ENCODE measurements at places on chromosomes 4 and X.

DNA sequence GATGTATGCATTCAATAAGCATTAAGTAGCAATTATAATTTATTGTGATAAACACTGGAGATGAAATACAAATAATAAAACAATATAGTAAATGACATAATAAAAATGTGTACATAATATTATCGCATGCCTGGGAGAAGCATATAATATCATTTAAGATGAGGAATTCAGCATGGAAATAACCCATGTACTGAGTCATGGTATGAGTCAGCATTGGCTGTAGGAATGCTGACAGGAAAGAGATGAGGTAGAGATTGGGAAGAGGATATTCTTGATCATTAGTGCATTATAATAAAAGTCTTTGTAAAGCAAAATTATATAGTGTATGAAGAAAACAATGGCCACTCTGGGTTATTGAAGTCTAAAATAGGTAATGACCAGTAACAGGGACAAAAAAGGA, 82.8 kb downstream of the MAGEB10 start:
- DNase-seq = no peak

DNA sequence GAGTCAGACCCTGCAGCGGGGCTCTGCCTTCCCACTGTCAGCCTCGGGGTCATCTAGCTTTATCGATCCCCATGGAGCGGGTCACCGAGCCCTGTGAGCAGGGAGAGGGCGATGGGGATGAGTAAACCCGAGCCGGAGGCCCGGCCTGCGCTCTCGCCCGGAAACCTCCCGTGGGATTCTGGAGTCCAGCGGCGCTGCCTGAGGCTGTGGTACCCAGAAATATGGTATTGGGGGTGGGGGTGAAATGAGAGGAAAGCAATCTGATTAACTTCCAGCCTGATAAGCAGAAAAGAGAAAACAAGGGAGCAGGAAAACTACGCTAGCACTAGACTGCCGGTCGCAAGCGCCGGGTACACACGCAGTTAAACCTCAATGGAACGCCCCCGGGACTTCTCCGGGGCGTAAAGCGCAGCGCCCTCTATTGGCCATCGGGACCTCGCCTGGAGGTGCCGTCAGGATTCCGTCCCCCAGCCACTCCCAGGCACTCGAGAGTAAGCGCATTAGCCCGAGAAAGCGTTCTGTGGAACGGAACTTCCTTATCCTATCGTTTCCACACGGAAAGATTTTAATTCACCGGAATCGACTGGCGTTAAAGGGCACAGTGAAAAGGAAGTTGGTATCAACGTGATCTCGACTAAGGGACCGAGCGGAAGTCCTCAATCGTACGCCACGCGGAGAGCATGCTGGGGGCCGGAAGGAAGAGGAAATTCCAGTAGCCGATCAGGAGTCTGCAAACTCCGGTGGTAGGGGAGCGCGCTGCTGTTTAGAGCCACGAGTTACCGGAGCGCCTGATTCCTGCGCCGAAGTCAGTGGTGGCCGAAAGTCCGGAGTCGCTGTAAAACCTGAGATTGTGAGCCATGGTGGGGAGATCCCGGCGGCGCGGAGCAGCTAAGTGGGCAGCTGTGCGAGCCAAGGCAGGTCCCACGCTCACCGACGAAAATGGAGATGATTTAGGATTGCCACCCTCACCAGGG, at the start of gene UTP3:
Gene UTP3 (plus strand): TSS at position 712 of the 974 bp plus-strand sequence. CDS start 146 bp downstream, at position 858.
- DNase-seq = peak; percentile 90

GRCh38 chr4:42397635-42398170, 415 bp downstream of the SHISA3 start:
- no peak for DNase-seq

- no peak for DNase-seq
These were observed 170.7 kb downstream of the COL4A6 start for GRCh38 chrX:108267557-108267956.

- DNase-seq = no peak
These were observed 672.7 kb downstream of the CCSER1 start for GRCh38 chr4:90799895-90800294.

DNA sequence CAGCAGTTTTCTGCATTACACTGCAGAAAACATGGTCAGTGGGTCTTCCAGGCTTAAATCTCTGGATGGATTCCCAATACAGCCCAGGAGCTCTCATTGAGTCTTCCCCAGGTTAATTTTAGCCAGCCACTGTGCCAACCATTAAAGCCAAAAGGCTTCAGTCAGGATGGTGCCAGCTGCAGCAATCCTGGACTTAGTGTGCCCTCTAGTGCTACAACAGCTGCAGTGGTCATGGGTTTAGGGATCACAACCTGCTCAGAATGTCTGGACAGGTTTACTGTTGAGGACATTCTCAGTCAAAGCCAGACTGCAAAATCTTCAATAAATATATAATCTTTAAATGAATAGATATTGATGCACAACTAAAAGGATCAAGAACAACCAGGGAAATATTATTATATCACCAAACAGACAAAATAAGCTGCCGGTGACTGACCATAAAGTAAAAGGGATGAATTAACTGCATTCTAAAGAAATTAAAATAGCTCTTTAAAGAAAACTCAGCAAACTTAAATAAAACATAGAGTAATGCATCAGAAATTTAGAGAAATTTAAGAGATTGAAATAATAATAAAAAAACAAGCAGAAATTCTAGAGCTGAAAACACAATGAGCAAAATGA, 639.9 kb downstream of the SPOCK3 start:
- DNase-seq = no peak

DNA sequence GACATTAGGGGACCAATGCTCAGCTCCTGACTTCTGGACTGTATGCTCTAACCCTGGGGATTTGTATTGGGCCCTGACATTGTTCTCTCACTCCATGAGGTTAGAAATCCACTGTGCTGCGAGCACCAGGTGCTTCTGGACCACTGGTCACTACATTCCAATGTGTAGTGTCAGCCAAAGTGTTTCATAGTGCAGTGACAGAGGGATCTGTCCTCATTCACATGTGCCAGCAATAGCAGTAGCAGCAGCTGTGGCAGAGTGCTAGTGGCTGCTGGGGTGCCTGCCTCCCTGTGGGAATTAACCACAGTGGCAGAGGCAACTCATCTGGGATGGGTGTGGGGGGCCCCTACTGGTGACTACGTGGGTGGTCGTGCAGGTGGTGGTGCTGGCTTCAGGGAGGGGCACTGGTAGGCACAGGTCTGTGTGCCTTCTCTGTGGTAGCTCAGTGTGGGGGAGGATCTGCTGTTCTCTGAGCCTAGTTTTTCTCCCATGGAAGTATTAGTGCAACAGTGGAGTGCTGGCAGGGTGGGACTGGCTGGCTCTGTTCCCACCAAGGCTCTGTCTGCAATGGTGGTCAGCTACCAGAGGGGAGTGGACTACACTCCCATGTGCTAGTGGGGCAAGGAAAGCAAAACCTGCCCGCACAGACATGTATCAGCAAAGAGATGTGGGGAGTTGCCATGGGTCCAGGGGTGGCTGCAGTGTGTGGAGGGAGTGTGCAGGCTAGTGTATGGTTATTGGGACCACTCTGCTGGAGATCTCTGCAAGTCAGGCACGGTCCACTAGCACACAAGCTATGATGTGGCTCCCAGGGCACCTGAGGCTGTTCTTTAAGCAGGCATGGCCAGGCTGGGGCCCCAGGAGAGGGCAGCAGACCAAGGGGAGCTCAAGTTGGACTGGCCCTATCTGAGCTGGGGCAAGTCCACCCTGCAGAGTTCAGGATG, 78.5 kb downstream of the SCLT1 start:
- DNase-seq = no peak

- no peak for DNase-seq
These were observed 72.7 kb downstream of the FNIP2 start for GRCh38 chr4:158841540-158841939.

- no peak for DNase-seq
These were observed 482.8 kb upstream of the HTR2C start for GRCh38 chrX:114101081-114101480.

DNA sequence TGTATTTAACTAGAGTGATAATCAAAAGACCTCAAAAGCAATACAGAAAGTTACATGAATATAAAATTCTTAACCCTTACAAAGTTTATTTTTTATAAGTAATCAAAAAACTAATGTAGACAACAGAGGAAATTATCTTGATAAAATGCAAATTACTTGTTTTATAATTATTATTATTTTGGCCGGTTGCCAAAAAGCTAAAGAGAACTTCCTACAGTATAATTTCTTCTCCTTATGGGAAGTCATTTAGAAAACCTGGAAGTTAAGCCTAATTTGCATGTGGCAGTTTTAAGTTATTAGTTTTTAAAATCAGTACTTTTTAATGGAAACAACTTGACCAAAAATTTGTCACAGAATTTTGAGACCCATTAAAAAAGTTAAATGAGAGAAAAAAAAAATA, 621.3 kb upstream of the PCDH10 start:
- DNase-seq = no peak

- no peak for DNase-seq
These were observed 321.6 kb downstream of the PPP3CA start for GRCh38 chr4:101025755-101026154.

GRCh38 chr4:147605499-147605898, 11.7 kb upstream of the TMEM184C start:
- no peak for DNase-seq

DNA sequence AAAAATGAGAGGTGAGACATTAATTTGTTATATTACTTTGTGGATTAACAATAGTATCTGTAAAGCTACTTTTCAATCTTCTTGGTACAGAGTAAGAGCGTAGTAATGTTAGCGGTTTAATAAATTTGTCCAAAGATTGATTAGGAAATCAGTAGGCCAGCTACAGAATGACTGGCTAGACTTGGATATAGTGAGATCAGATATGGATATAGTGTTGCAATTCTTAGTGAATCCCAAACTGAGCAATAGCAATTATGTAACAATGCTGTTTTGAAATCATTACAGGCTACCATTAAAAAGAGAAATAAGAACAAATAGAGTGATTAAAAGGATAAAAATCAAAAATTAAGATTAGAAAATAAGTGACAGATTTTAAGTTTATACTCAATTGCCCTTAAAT, 847 bp upstream of the UGT2A2 start:
- DNase-seq = no peak

- no peak for DNase-seq
These were observed 2.1 kb upstream of the NSG1 start for GRCh38 chr4:4384837-4385236.

GRCh38 chr4:5467111-5467510, 241.2 kb downstream of the EVC2 start:
- no peak for DNase-seq

GRCh38 chr4:26130173-26130572, 190.6 kb upstream of the RBPJ start:
- DNase-seq = no peak

GRCh38 chr4:155667568-155668511, 1.2 kb downstream of the GUCY1A1 start:
- peak; percentile 1 for DNase-seq

DNA sequence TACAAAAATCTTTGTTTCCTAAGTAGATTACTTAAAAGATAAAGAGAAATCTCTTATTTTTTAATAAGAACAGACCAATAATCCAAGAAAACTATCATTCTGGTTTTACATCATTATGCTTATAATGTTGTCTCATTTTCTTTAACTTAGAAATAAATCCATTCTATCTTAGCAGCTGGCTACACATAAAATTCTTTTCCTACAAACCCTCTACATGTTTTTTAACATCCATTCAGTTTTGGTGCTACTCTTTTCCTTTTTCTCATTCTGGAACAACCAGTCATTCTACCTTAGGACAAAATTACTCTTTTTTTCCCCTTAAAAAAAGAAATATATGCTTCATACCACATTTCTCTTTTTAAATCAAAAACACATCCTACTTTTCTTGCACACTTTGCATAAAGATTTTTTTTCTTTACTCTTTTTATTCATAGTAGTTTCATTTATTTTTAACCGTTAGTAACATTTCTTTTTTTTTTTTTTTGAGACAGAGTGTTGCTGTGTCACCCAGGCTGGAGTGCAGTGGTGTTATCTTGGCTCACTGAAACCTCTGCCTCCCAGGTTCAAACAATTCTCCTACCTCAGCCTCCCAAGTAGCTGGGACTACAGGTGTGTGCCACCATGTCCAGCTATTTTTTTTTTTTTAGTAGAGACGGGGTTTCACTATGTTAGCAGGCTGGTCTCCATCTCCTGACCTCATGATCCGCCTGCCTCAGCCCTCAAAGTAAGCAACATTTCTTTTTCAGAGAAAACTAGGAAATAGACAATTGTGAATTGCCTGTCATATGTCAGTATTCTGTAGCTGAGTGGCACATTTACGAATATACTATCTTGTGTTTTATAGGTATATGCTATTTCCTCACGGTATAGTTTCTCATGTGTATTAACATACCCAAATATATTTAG, 562.8 kb downstream of the ADGRL3 start:
- DNase-seq = no peak

DNA sequence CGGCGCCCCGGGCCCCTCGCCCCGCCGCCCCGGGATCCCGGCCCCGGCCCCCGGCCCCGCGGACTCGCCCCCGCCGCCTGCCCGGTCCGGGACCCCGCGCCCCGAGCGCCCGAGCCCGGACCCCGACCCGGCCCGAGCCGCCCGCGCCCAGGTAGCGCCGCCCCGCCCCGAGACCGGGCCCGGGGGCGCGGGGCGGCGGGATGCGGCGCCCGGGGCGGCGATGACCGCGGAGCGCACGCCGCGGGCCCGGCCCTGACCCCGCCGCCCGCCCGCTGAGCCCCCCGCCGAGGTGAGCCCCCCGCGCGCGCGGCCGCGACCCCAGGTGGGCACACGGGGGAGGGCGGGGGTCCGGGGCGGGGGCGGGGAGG, 224 bp downstream of the FGFRL1 start:
- DNase-seq = no peak

Measured in activated T-cell treated with anti-CD3 and anti-CD28 coated beads for 48 hours (primary cell).